NCI-H510A (cell line): ENCODE measurements at places on chromosomes 16 and 17.
A peak's percentile ranks its signal among the peaks of the same experiment; 100 is the strongest.

- DNase-seq: no peak
Measured at GRCh38 chr16:88785106-88785924, at the start of gene PIEZO1. TSS of gene PIEZO1 (minus strand) at chr16:88785220. CDS start at chr16:88784964, 256 bp downstream.

DNA sequence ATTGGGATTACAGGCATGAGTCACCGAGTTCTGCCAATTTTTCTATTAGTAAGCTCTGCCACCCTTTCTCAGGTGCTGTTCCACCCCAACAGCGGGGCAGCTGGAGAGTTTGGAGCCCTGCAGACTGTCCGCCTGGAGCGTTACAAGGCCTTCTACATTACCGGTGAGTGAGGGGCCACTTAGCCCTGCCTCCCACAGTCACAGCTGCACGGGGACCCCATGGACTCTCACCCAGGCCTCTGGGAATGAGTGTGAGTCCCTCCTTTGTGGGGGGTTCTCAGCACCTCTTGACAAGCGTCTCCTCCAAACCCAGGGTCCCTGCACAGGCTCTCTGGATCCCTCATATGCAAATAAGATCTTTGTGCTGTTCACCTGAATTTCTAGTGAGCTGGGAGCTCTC, 56.0 kb downstream of the WIPI1 start:
- no peak for DNase-seq

DNA sequence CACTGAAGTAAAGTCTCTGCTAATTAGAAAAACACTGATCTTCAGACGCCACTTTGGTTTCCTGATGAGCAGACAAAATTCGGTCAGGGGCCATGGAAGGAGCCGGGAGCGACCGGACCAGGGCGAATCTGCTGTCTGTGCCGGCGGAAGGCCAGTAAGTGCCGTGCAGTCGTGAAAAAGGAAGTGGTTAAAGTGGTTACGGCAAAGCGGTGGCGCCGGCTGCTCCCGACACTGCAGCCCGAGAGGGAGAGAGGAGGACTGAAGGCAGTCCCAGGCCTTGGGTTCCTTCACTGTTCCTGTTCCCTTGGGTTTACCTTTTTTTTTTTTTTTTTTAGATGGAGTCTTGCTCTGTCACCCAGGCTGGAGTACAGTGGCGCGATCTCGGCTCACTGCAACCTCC, 17.3 kb upstream of the HEXD start:
- DNase-seq: no peak

GRCh38 chr17:226108-227077, 44.9 kb upstream of the DOC2B start:
- DNase-seq: no peak

DNA sequence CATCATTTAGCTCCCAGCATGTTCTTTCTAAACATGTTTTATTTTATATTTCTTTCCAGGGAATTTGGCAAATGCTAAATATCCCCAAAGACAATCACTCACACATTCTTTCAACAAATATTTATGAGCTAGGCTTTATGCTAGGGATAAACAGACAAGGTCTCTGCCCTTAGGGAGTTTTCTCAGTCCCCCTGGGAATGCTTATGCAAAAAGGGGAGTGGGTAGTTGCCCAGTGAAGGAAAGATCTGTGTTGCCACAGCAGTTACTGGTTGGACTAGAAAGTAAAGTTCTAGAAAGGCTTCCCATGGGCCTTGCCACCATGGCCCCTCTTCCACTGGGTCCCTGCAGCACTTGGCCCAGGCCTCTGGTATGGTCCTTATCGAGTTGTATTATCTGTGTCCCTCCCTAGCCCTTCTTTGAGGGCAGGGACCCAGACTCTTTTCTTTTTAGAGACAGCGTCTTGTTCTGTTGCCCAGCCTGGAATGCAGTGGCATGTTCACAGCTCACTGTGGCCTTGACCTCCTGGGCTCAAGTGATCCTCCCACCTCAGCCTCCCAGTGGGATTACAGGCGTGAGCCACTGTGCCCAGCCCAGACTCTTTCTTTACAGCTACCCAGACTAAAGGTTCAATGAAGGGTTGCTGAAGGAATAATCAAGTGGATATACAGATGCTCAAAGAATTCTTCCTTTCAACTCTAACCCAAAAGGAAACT, 78.0 kb downstream of the YPEL2 start:
- DNase-seq: no peak

GRCh38 chr17:76893623-76894334, 25.6 kb downstream of the MGAT5B start:
- no peak for DNase-seq

DNA sequence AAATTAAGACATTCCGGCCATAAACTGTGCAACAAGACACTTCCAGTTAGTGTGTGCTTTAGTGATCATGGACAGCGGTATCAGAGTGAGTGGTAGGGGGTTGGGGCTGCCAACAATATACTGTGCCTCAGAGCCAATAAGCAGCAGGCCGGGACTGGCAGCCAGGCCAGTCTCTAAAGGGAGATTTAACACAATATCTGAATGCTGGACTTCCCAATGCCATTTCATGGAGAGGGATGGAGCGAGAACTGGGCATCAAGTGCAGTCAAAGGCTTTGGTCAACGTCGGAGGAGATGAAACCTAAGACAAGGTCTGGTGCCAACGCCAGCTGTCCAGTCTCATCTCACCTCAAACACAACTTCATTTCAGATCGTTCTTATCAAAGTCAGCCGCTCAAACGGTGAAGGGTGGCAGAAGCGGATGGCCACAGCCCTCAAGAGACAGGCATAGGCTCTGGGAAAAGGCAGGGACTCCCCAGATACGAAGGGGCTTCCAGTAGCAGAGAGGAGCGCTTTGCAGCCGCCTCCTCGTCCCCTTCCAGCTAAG, 935 bp downstream of the USP32 start:
- DNase-seq: no peak

DNA sequence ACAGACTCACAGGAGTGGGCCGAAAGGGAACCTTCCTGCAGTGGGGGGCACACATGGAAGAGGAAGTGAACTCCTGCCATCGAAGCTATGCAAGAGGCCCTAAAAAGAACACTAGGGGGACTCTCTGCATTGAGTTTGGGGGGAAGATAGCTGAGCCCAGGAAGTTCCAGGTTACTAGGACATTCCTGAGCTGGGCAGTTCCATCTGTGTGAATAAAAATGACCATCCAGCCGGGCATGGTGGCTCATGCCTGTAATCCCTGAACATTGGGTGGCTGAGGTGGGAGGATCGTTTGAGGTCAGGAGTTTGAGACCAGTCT, 211.8 kb downstream of the ZNF423 start:
- DNase-seq: no peak

- peak; percentile 65 for DNase-seq
Measured at GRCh38 chr17:29005936-29006511, at the start of gene SEZ6. TSS of gene SEZ6 (minus strand) at chr17:29006033. CDS start at chr17:29005869, 164 bp downstream.

- DNase-seq: no peak
Measured at GRCh38 chr17:44053125-44053872, 13.2 kb downstream of the LSM12 start.

GRCh38 chr16:61296814-61297213, 739.4 kb downstream of the CDH8 start:
- DNase-seq: no peak

- no peak for DNase-seq
Measured at GRCh38 chr16:89598199-89598598, 15.2 kb upstream of the DPEP1 start.

- DNase-seq: peak; percentile 82
Measured at GRCh38 chr17:7280519-7281073, 922 bp upstream of the SLC2A4 start.

DNA sequence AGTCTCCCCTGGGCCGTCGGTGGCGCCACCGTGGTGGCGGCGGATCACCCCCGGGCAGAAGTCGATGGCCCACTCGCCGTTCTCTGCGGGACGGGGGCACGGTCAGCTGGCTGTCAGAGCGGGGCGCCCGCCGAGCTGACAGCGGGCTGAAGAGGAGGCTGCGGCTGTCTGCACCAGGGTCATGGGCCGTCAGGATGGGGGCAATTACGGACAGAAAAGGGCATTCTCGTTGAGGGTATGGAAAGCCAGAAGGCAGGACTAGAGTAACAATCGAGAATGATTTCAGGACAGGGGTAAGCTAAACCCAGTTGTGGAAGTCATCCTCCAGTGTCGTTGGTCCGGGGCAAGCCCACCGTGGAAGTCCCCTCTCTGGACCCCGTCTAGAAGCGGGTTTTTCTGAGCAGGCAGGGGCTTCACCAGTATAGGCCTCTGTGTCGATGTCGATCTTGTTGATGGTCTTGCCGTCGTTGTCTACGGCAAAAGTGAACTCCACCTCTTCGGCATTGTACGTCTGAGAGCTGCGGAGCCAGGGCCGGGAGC, 1.7 kb downstream of the CHRNE start:
- no peak for DNase-seq
